ENCODE measurements at places on chromosomes 4 and X.

DNA sequence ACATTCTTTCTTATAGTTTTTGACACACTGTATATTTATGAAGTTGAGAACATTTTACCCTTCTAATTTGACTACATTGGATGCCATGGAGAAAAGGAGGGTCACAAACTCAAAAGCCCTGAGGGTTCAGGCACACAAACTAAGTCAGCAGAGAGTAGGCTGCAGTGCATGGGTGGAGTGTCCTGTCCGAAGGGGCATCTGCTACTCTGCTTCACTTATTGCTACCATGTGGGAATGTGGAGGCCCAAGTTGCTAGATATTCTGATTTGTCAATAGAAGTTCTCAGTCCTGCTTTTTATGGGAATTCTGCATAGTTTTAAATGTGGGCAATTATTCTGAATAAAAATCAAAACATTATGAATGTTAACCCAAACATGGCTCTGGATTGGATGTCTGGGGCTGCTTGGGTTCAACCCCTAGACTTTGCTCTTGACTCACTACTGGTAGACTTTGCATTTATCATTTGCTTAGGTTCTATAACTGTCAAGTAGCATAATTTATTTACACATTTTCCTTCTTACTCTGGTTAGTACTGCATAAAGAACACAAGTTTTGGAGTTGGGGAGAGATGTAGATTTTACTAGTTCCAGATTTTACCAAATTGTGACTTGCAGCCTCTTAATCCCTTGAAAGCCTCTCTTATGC, 255.1 kb downstream of the SPRY1 start:
- no peak for DNase-seq

GRCh38 chrX:68508799-68509198, 9.9 kb downstream of the YIPF6 start:
- no peak for DNase-seq

- DNase-seq, result peak; percentile 53
Observed at GRCh38 chr4:186204103-186204559, 12.8 kb downstream of the CYP4V2 start.

- no peak for DNase-seq
Observed at GRCh38 chr4:180377741-180378140, 1865.5 kb upstream of the TENM3 start.

- no peak for DNase-seq
Observed at GRCh38 chr4:3225936-3226335, 23.0 kb upstream of the MSANTD1 start.

GRCh38 chrX:97481228-97481627, 597.5 kb downstream of the RPA4 start:
- no peak for DNase-seq

DNA sequence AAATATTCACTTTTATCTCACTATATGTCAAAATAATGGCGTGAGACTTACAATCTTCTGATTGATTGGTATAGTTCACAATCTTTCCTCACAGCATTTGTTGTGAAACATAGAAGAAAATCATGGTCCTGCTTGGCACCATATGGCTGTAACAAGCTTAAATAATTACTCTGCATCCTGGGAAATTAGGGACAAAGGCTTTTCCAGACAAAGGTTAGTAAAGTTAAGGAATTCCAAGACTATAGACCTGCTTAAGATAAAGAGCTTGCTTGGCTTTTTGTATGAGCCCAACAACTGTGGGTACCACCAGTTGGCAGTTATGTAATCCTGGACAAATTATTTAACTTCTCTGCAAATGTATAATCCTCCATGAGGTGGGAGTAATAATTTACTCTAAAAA, 3.4 kb upstream of the PCDH18 start:
- no peak for DNase-seq

- no peak for DNase-seq
Observed at GRCh38 chrX:105829011-105829410, 6.7 kb downstream of the NRK start.

DNA sequence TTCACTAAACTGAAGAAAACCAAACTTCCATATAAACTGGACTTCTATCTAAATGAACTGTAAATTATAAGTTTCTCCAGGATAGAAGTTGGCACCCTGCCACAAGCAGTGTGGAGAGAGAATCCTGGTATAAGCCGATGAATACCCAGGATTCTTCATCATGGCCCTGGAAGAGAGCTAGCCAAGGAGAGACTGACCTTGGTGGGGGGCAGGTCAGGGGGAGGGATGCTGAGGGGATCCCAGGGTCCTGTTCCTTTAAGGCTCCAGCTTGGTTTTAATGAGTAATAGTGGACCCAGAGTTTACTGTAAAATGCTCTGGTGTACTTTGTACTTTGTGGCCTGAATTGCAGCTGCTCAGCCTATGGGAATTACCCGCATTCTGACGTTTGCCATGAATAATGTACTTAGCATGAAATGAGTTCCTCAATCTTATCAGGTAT, 16.9 kb downstream of the RASSF6 start:
- no peak for DNase-seq

DNA sequence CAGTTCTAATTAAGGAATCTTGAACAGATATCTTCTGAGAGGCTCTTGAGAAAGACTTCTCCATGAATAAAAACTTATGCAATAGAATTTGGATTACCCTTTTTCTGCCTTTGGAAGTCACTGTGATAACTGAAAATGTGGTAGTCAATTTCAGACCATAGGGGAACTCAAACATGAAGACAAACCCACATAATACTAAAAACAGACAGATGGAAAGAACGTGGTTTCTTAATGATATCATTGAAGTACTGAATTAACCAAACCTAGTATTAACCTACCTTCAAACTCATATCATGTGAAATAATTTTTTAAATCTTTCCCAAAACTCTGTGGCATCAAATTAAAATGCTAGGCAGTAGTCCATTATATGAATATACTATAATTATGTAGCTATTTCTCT, 153.5 kb downstream of the CAMK2D start:
- DNase-seq, result no peak

- DNase-seq, result no peak
Observed at GRCh38 chr4:143336781-143337599, at the start of gene GAB1. Gene GAB1 (plus strand): TSS chr4:143336876. CDS start chr4:143337189, 313 bp downstream.

DNA sequence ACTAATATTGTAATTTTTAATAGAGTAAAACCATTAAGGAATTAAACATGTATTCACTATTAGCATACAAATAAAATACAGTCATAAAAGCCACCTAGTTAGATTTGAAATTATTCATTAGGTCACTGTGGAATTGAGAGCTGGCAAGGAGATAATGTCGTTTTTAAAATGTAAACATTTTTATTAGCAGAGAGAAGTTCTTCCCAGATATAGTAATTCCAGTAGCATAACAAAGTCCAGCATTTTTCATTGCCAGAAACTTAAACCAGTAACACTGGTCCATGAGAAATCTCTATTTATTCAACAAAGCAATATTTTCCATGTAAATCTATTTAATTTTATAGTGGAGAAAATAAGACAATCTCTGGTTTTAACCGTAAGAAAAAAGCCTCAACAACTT, 17.5 kb downstream of the ENOX2 start:
- no peak for DNase-seq

GRCh38 chrX:31743004-31743403, 671.2 kb upstream of the FTHL17 start:
- no peak for DNase-seq

GRCh38 chrX:93649381-93649780, 24.0 kb downstream of the NAP1L3 start:
- DNase-seq, result no peak

- no peak for DNase-seq
Observed at GRCh38 chrX:72620550-72621145, 48.0 kb upstream of the HDAC8 start.

DNA sequence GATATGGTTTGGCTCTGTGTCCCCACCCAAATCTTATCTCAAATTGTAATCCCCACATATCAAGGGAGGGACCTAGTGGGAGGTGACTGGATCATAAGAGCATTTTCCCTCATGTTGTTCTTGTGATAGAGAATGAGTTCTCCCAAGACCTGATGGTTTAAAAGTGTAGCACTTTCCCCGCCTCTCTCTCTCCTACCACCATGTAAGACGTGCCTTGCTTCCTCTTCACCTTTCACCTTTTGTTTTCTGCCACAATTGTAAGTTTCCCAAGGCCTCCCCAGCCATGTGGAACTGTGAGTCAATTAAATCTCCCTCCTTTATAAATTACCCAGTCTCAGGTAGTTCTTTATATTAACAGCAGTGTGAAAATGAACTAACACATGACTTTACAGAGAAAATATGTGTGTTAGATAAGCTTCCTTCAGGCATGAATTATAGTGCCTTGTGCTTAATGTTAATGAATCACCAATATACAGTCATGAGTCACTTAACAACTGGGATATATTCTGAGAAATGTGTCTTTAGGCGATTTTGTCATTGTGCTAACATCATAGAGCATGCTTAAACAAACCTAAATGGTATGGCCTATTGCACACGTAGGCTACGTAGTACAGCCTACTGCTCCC, 37.9 kb downstream of the PDGFC start:
- no peak for DNase-seq

DNA sequence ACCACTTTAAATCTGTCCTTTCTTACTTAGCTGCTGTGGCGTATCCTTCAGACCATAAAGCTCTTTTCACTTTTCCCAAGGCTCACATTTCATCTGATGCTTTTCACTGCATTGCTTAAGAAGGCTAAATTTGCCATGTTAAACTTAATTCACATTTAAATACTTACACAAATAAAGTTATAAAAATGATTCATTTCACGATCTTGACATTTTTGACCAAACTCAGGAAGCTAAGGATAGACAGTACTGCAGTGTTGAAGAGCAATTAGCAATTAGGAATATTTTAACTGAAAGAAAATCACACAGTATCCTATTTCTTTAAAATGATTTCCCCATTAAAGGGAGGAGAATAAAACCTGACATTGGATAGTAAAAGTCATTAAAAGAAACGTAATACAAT, 1038.6 kb downstream of the STPG2 start:
- DNase-seq, result no peak

- no peak for DNase-seq
Observed at GRCh38 chr4:85548841-85549240, 73.9 kb downstream of the ARHGAP24 start.

DNA sequence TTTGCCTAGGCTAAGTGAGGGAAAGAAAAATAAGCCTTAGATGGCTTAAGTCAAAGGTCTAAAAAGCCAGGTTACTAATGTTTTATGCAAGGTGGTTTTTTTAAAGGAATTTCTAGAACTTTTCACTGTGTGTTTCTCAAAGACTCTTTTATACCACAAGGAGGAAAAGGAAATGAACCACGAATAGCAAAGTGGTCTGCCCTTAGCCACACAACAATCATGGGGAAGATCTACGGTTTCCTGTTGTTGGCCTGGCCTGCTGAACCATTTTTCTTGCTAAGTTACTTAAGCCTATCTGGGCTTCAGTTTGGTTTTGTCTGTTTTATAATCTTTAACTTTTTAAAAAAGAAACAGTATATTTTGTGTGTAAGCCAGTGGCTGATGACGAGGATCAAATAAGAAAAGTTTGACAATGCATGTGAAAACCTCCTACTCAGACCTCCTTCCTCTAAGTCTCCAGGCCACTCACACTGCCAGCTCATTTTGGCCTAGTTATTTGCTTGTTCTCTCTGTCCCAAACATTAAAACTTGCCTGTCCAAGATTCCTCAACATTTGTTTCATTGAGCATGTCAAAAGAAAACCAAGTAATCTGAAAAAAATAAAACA, 56.7 kb upstream of the COL25A1 start:
- no peak for DNase-seq

DNA sequence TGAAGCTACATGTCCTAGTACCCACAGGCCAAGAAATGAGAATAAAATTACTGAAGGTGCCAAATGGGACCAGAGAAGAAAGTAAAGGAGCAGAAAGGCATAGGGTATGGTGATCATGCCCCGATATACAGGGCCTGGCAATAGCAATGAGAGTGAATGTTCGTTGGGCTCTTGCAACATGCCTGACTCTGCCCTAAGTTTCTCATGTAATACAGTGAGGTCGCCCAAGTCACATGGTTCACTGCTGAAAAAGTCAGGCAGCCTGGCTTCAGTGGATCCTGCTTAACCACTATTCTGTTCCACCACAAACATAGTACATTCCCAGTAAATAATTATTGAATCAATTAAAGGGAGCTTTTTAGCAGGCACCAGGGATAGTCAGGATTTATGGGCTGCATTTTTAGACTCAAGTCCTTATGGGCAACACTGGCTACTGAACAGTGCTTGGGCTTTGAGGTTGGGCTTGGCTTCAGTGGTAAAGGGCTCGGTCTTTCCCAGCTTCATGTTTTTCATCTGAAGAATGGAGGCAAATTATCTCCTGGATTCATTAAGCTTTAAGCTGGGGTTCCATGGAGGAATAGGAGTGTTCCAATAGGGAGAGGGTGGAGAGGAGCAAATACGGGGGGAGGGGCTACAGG, 67.1 kb upstream of the ZNF518B start:
- DNase-seq, result no peak

- DNase-seq, result no peak
Observed at GRCh38 chr4:155433636-155434360, 57.0 kb upstream of the MAP9 start.
